ENCODE measurements at places on chromosomes 4 and X.

- DNase-seq, result no peak
Measured at GRCh38 chrX:133523081-133523487, 107.8 kb upstream of the GPC4 start.

GRCh38 chr4:72468904-72469502 lies 100.0 kb downstream of the ADAMTS3 start:
- DNase-seq, result no peak

GRCh38 chr4:111961809-111962208 lies 183.4 kb upstream of the FAM241A start:
- no peak for DNase-seq

DNA sequence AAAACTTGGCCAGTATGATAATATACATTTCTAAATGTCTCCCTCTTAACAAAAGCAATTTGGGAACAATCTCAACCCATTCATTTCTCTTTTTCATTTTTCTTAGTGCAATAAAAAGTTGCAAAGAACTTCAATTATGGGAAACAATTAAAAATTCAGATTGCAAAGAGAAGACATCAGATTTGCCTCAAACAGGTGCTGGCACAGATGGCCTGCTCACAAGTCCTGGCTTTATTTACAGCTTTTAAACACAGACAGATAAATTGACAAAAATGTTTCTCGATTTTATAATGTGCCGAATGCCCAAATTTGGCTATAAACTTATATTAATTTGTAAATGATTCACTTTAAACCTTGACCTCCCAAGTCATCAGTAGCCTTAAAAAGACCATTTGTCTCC lies 28.7 kb downstream of the SLC4A4 start:
- DNase-seq, result no peak

DNA sequence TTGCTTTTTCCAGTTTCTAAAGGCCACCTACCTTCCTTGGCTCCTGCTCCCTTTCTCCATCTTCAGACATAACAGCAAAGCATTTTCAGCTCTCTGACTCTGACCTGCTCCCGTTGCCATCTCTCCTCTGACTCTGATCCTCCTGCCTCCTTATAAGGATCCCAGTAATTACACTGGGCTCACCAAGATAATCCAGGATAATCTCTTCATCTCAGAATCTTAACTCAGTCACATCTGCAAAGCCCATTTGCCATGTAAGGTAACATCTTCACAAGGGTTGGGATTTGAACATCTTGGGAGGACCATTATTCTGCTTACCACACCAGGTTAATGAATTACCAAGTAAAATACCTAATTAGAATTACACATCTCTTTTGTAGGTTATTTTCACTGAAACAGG lies 41.3 kb upstream of the MAGED1 start:
- no peak for DNase-seq

- DNase-seq, result no peak
Measured at GRCh38 chr4:102625232-102625930, 124.2 kb downstream of the NFKB1 start.

GRCh38 chr4:123014038-123014437 lies 91.6 kb upstream of the NUDT6 start:
- DNase-seq, result no peak

DNA sequence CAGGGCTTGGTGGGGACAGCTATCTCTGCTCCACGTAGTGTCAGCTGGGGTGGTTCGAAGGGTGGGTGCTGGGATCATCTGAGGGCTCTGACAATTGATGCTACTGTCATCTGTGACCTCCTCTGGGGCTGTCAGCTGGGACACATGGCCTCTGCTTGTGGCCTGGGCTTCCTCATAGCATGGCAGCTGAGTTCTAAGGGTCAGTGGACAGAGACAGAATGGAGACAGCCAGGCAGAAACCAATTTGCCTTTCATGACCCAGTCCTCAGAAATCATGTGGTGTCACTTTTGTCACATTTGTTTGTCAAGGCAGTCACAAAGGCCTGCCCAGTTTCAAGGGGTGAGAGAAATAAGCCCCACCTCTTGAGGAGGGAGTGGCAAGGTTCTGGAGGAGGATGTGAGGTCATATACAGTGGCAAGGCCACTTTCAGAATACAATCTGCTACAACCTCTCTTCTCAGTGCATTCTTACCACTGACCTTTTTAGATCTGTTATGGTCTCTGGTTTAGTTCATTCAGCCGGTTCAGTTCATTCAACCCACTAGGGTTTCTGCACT lies 103.6 kb upstream of the BCOR start:
- no peak for DNase-seq

DNA sequence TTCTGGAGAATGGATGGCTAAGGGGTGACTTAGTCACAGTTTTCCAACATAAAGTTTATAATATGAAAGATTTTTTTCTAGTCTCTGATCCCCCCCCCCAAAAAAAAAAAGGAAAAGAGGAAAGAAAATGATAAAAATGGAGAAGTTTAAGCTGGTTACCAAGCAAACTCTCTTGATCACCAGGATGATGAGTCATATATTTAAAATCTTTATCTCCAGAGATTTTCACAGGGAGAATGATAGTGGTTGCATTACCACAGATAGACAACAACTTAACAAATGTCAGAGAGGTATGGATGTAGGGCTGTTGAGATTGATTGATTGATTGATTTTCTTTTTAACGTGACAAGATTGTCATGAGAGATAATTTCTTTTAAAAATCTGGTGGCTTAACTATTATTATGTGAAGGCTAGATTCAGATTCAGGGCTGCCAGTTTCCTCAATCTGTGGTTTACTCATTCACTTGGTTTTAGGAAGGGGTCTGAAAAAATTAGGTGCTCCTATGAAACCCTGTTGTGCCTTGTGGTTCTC lies 13.3 kb upstream of the TEX13C start:
- DNase-seq, result no peak

GRCh38 chr4:177315767-177316464 lies 6.2 kb downstream of the NEIL3 start:
- DNase-seq, result no peak

DNA sequence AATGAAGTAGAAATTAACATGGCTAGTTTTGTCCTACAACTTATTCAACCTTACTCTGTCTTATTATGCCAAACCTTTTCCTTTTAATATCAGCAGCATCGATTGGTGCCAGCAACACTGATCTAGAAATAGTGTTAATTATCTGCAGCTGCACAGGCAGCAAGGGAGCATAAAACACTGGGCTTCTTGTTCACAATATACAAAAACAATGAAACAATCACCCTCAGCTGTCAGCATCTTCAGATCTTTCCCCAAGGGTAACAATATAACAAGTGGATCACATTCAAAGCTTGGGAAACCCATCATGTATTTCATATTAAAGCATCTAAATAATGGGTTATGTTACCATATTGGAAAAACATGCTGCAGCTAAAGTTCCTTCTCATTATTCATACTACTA lies 238.1 kb downstream of the SPOCK3 start:
- no peak for DNase-seq

DNA sequence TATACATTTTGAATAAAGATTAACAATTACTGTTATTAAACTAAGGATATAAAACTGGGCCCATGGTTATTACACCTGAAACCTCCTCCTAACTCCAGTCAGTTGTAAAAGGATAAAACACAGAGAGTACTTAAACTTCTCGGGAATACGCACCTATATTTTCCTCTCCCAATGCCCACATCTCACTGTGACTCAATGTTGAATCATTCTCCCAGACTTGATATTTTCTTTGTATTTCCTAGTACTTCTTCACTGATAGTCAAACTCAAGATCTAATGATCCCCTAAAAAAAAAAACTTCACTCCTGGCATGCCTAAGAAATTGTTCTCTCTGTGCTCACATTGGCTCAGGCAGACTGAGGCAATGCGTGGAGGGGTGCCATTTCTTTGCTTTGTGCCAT lies 212.5 kb upstream of the DKK2 start:
- DNase-seq, result no peak

DNA sequence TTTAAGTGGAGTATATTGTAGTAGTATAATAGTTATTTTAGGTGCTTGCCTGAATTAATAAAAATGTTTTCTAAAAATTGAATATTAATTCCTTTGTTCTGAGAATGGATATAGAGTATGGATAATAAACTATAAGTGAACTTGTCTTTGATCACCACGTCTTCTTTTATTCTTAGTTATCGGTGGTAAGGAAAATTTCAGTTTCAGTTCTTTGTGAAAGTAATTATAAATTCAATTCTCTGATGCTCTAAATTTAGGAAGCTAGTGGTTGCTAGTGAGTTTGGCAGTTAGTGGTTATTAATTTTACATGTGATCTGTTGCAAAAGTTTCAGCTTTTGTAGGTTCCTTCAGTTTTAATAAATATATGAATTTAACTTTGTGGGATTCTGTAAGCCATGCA lies 30.8 kb downstream of the MRPL1 start:
- no peak for DNase-seq

DNA sequence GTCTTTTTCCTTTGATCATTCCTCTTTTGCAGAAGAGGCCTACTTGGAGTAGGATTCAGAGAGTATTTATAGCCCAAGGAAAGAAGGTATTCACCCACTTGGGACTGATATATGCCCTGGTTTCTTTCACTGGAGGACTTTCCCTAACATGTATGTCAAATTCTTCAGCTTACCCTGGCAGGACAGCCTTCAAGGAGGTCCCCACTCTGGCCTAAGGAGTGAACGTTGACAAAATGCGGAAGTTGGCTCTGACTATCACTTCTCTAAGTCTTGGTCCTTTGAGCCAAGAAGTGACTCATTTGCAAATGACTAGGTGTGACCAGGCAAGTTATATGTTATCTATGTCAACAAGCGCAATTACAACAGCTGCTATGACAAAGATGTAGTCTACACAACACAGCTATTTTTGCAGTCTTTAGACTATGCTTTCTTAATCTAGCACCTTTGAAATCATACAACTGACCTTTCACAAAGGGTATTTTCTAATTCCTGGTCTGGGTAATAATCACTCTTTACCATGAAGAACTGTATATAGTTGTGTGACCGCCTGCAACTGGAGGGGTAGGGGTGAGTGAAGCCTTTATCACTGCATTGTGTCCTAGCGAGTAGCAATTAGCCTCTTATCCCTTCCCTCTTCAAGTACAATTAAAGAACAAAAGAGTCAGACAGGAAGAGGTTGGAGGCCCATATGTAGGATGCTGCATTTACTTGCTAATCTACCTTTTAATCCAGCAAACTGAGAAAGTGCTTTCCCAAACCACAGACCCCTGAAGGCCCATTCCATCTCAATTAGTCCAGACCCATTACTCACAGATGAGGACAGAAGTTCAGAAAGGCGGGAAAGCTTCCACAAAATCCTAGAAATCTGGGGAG lies 50.1 kb downstream of the RASGEF1B start:
- DNase-seq, result peak; percentile 55

GRCh38 chrX:150512461-150512901 lies 55.9 kb upstream of the MTM1 start:
- DNase-seq, result peak; percentile 43

- DNase-seq, result no peak
Measured at GRCh38 chr4:24675721-24676389, 91.5 kb upstream of the DHX15 start.

- DNase-seq, result no peak
Measured at GRCh38 chrX:86806786-86807185, 658.5 kb downstream of the DACH2 start.

DNA sequence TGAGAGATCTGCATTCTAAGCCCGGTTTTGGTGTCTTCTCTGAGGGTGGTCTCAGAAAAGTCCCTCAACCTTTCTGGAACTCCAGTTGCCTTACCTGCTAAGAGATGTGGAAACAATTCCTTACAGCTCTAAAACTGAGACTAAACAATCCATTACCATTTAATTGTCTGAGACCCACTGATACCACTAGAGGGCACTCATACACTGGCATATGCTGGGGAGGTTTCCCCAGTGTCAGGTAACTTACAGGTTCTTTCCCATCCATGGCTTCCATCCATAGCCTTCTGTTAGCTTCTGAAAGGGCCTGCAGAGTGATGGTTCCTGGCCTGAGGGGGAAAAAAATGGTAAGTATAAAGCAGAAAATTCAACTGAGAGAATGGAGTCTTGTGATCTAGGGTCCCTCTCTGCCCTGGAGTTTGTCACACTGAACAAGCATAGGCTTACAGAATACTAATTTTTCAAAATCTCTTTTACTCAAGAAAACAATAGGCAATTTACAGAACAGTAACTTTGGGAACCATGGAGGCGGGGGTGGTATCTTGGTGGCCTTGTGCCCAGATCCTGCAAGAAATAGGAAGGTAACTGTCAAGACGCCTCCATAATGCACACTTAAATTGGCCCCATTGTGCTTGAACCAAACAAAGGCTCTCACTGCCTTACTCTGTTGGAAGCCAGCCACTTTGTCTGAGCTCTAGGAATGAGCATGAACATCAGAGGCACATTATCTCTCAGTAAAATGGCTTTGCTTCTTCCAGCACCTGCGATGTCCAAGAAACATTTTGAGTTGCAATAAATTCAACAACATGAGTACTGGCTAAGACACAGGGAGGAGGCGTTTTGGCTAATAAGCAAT lies 236.1 kb downstream of the OPHN1 start:
- peak; percentile 5 for DNase-seq

- no peak for DNase-seq
Measured at GRCh38 chr4:79578606-79579005, 170.6 kb upstream of the GK2 start.

DNA sequence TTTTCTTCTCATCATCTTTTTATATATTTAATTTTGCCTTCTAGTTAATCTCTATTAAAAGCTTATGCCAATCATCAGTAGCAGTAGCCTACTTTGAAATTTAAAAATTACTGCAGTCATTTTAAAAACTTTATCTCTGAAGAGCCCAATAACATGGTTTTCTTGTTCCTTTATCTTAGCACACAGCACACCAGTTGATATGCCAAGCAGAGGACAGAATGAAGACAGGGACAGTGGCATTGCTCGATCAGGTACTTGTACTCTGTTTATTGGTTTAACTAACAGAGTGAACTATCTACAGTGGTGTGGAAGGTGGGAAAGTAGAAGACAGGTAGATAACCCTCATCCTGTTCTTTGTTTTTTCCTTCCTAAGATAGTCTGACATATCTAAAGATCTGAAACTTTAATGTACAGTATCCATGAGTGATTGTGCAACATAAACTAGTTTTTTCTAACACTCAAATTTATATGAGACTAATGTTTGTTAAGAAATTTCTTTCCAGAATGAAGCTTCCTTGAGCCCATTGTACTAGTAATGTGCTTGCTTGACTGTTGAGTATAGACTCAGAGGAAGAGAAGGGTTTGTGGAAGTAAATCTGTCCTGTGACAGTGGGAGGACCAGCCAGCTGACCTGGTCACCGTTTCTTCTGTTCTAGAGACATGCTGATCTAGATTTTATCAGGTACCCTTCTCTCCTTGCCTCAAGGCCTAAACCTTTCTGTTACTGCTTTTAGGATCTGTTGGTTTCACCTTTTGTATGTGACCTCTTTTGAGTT lies 66.6 kb downstream of the FNIP2 start:
- DNase-seq, result no peak

DNA sequence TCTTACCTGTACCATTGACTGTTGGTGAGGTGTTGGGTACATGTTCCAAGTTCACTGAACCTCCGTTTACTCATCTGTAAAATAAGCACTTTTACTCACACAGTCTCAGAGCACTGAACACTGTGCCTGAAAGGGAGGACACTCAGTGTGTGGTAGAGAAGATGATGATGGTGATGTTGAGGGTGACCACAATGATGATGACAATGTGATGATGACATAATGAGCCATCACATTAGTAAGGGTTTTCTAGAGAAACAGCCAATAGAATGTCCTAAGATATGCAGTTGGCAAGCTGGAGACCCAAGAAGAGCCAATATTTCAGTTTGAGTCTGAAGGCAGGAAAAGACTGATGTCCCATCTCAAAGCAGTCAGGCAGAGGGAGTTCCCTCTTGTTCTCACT lies 315.4 kb upstream of the IGFBP7 start:
- no peak for DNase-seq
